ENCODE measurements at places on chromosomes 3 and 15. TPM values are rescaled to one million over a fixed set of nuclear protein-coding genes. Genes with fewer than 3 reads are reported as not detected.

DNA sequence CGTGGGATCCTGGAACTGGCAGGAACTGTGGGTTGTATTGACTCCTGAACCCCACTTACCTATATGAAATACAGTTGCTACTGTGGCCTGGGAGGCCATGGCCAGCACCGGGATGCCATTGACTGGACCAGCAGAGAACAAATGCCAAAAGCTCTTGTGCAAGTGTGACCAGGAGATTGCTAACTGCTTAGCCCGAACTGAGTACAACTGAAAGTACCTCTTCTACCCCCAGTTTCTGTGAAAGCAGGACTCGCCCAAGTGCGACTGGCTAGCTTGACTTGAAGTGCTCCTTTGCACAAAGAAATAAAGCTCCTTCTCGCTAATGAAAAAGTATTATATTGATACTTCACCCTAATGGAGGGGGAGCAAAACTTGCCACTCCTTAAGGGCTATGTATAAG, 101.3 kb upstream of the ATP11B start:
- DNase-seq, result no peak

GRCh38 chr3:102006812-102007485, 157.6 kb downstream of the NFKBIZ start:
- DNase-seq, result no peak

- no peak for DNase-seq
Measured at GRCh38 chr3:75906555-75907112, 121.3 kb upstream of the ZNF717 start.

- DNase-seq, result no peak
Measured at GRCh38 chr3:186902154-186902553, 28.2 kb upstream of the ST6GAL1 start.

DNA sequence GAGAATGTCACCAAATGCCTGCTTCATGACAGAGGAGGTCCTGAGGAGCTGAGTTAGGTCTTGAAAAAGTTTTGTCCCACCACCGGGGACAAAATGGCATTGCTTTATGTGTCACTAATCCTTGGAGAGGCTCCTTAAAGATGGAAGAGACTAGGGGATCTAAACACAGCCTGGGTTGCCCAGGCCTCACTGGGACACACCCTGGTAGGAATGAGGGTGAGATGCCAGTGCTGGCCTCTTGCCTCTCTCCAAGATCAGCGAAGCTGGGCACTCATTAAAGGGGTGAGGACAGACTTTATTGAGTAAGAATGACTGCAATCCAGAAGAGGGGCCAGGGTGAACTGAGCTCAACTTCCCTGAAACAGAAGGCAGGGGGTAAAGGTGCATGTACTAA, 58.5 kb upstream of the KLF13 start:
- DNase-seq, result peak; percentile 60

DNA sequence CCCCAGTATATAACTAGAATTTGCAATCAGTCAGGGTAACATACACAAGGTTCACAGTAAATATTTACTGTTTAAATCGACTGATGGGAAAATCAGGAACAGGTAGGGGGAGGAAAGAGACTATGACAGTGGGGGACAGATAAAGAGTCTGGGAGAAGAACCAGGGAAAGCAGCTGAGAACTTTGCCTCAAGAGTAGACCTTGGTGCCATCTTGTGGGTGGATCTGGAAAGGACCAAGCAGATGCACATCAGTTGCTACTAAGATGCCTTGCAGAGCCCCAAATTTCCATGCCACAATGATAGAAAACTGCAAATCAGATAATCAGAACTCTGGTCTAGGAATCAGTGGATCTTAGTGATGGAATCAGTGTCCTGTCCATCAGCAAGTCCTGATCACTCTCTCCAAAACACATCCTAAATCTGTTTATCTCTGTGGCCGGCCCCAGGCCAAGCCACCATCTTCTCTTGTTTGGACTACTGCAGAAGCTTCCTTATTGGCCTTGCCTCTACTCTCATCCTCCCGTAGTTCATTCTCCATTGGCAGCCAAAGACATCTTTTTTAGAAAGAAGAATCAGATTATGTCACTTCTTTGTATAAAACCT, 62.7 kb downstream of the PDE8A start:
- peak; percentile 80 for DNase-seq

GRCh38 chr15:43440721-43441281, 52.2 kb downstream of the TP53BP1 start:
- peak; percentile 82 for DNase-seq

- DNase-seq, result no peak
Measured at GRCh38 chr3:65128346-65128745, 440.5 kb upstream of the ADAMTS9 start.

DNA sequence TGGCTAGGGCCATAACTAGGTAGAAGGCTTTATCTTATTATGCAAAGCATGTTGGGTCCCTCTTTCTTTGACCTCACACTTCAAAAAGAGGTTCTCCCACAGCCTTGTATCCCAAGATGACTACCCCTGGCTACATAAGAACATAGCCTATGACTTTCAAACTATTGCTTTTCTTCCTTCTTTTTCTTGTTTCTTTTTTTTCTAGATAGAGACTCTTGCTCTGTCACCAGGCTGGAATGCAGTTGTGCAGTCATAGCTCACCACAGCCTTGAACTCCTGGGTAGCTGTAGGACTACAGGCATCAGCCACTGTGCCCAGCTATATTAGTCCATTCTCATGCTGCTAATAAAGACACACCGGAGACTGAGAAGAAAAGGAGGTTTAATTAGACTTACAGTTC, 47.2 kb downstream of the DIPK2A start:
- no peak for DNase-seq

GRCh38 chr3:13251166-13251903, 168.8 kb downstream of the NUP210 start:
- DNase-seq, result no peak

GRCh38 chr3:52790741-52791140, 3.9 kb upstream of the ITIH3 start:
- DNase-seq, result no peak

DNA sequence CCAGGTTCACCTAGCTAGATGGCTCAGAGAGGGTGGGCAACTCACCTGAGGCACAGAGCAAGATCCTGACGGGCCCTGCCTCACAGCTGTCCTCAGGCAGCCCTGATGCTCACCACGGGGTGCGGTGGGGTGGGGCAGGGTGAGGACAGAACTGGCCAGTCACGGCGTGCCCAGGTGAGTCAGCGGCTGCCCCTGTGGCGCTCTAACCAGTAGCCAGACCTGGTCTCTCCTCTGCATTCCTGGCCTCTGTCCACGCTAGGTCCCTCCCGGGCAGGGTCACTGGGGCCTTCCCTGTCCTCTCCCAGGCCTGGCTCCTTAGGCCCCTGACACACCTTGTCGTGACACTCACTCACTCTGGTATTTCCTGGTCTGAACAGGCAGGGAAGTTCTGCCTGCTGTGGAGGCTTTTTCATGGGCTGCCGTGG, 901 bp downstream of the ALS2CL start:
- DNase-seq, result no peak

DNA sequence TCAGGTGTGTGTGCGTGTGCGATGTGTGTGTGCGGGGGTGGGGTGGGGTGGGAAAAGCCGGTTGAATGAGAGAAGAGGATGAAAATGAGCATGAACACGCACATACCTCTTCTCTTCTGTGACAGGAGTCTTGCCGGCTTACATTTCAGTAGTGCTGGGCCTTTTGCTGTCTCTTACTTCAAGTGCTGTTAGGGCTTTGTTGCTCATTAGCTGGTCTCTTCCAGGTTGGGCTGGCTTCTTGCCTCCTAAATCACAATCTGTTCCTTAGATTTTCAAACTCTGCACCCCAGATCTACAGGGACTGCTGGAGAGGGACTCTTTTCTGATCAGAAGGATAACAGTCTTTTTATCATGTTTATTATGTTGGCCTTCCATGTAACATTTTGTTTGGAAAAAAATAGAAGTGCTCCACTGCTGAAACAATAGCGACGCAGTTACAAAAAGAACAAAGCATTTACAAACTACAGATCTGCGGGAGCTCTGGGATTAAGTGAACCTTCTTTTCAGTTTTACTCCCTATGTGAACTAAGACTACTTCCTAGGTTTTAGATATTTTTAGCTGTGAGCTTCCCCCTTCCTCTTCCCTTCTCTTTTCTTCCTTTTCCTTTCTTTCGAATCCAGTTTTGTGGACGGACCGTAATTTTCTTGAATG, 48.5 kb downstream of the USP13 start:
- DNase-seq, result no peak

- no peak for DNase-seq
Measured at GRCh38 chr3:194537732-194538247, 51.0 kb upstream of the ATP13A3 start.

DNA sequence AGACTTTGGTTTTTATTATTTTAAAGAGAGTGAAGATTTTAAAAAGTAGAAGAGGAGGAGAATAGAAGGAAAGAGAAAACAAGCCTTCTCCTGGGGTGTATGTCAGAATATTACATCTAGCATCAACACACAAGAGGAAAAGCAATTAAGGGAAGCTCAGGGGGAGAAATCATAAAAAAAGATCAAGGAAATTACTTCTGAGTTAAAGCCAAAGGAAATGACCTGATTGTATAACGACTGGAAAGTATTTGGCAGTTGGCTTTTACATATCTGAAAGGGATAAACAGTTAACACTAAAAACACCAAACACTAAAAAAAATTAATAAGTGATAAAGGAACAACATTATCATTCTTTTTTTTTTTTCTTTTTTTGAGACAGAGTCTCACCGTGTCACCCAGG, 58.4 kb downstream of the CPNE4 start:
- no peak for DNase-seq

DNA sequence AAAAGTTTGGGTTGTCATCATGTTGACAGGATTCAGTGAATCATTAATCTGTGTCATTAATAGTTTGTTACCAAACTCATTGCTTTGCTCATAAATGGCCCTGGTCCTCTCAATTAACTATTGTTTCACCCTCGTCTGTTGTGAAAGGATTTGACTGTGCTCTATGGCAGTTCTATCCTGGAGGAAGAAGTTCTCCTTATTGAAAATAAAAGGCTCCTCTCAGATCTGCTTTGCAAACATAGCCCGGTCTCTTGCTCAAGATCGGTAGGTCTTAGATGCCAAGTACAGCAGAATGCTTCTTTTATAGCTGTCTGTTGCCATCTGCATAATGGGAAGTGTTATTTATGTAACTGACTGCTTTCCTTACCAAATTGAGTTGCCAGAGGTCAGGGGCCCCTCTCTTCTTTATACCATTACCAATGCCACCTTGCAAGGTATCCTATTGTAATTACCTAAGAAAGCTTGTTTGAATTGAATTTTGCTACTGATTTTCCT, 146.5 kb downstream of the EBLN2 start:
- no peak for DNase-seq

GRCh38 chr15:73697033-73697467, 12.9 kb downstream of the CD276 start:
- peak; percentile 95 for DNase-seq

DNA sequence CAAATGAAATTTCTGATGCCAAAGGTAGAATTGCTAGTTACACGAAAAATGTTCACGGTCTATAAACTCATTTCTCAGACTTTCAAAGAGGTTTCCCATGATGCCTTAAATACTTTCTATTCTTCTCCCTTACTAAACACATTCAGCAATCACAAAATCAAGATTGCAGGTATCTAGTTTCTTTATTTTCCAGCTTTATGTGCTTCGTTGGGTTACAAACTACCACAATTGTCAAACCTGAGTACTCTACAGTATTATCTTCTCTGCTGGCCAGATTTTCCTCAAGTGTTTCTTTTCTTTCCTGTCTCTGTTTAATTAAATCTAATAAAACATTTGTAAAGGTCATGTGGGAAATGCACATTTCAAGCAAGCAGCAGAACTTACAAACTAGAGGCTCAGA, 201.8 kb upstream of the ZNF385D start:
- no peak for DNase-seq

GRCh38 chr3:196531418-196531817, 16.3 kb upstream of the SMCO1 start:
- DNase-seq, result no peak

- no peak for DNase-seq
Measured at GRCh38 chr3:46733026-46733800, 15.5 kb upstream of the PRSS50 start.

DNA sequence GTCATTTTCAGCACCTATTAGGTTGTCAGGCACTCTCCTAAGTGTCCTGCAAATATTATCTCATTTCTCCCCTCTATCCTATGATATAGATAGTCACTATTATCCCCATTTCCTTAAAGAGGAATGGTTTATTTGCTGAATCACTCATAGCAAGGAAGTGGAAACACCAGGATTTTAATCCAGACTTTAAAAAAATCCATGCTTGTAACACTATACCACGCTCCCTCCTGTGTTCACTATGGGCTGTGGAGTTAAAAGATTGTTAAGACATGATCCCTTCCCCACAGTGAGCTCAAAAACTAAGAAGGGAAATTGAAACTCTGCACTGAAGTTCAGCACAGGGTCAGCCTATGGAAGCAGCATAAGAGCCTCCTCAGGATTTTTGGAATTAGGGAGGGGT, 60.2 kb downstream of the TMEM39A start:
- no peak for DNase-seq

- DNase-seq, result no peak
Measured at GRCh38 chr3:8563597-8563996, 62.0 kb downstream of the LMCD1 start.

GRCh38 chr15:44394062-44394461, 33.4 kb upstream of the CTDSPL2 start:
- DNase-seq, result peak; percentile 42

DNA sequence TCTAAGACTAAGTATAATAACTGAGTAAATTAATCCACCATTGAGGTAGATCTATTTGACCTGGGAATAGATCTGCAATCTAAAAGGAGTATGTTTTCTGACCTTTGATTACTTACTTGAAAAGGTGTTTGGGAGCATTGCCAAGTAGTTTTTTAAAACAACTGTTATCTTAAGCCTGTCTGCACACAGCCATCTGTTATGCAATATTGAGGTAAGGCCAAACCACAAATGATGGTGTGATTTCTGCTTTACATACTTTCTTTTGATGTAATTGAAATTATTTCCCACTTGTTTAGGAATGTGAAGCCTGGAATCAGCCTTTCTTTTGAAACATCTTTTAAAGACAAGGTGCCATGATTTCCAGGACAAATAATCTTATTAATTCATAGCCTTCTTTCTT, 274.0 kb downstream of the BBX start:
- no peak for DNase-seq

DNA sequence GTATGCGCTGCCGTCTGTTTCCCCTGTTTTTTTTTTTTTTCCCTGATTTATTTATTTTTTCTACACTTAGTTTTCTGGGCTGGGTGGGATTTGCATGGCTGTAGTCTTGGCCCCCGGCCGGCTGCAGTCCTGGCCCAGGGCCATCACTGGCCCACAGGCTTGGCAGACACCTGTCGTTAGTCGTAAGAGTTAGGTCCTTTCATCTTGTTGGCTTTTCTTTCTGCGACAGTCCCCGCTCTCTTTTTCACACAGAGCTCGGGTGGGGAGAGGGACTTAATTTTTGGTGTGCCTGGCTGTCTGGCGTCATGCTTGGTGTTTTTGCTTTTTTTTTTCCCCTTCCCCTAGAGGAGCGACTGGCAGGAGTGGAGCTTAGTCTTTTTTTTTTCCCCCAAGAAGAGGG, 183.4 kb downstream of the KLF13 start:
- no peak for DNase-seq

- no peak for DNase-seq
Measured at GRCh38 chr3:108242776-108243175, 20.6 kb upstream of the IFT57 start.

The SI gene
- total RNA-seq, result not detected

The GOLGA8G gene
- not detected for total RNA-seq

The PPM1M gene
- total RNA-seq, result 48.3 TPM

The EFCC1 gene
- 0.37 TPM for total RNA-seq

The SLC2A2 gene
- not detected for total RNA-seq

The SEMA6D gene
- not detected for total RNA-seq

The GLDN gene
- total RNA-seq, result not detected

The PCOLCE2 gene
- 0.33 TPM for total RNA-seq

The CXCR6 gene
- total RNA-seq, result 15.2 TPM

The RASGRP1 gene
- total RNA-seq, result 94.7 TPM

The AHSG gene
- not detected for total RNA-seq

The AGBL1 gene
- not detected for total RNA-seq

The UACA gene
- total RNA-seq, result 0.68 TPM

Data from activated CD4-positive, alpha-beta T cell treated with anti-CD3 and anti-CD28 coated beads, Interleukin-2, amount 10 ng/mL, durations not matched to agents 24 days and 14 days (primary cell).